Upper lobe of right lung (tissue), 1 donor: ENCODE measurements at places on chromosomes 4 and X.

DNA sequence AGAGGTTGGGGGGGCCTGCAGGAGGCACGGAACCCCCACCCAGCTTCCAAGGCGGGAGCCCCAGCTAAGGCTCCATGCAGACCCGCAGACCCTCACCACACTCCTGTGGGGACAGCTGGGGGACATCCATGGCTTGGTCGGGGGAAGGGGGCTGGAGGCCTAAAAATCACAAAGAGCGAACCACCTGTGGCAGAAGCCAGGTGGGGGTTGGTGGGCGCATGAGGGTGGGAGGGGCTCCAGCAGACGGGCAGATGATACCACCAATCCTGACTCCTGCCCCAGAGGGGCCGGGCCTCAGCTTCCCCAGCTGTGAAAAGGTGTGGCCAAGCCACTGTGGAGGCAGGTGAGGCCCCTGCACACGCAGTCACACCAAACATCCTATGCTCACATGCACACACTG, 111.6 kb downstream of the FAM53A start:
- no peak for DNase-seq

DNA sequence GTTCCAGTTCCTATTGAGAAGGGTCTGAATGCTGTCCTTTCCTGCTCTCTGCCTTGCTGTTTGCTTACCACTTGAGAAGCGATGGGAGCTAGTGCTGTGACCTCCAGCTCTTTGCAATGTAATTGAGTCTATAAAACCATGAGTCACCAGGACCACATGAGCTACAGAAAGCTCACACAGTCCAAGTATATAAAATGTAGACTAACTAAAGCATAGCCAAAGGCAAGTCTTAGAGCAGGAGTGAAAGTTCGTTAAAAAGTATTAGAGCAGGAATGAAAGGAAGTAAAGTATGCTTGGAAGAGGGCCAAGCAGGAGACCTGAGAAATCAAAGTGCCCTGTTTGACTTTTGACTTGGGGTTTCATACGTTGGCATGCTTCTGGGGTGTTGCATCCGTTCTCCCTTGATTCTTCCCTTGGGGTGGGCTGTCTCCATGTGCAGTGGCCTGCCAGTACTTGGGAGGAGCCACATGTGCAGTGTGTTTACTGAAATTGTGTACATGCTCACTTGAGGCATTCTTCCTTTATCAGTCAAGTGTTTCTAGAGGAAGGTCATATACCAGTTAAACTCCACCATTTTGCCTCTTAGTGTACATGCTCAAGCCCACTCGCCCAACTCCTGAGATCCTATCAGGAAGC, 71.3 kb upstream of the KIT start:
- no peak for DNase-seq

DNA sequence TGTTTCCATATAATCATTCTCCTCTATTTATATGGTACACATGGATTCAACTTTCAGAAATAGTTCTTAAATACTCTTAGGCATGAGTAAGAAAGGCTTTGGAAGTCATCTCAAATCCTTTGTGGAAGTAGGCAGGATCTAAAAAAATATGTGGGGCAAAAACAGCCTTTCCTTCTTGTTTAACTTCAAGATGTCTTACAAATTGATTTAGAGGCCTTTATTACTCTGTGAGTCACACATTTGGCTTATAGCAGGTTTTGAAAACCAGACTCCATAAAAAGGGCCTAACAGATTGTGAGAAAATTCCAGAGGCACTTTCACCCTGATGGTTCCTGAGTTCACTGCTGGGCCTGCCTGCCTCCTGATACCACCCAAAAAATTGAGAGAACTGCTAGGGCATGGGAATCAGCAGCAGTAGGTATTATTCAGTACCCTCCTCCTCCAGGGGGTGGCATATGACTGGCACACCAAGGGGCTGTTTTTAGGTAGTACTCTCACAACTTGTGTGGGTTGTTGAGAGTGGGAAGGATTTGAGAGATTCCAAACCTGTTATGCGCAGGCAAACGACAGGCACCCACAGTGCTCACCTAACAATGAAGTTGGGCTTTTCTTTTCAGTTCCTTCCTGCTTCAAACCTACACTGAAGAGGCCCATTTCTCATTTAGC, 162.7 kb upstream of the MBNL3 start:
- DNase-seq: no peak

GRCh38 chr4:56783986-56784385, 37.5 kb downstream of the SPINK2 start:
- DNase-seq: no peak

- no peak for DNase-seq
These were observed 1862.5 kb upstream of the TENM3 start for GRCh38 chr4:180380733-180381132.

DNA sequence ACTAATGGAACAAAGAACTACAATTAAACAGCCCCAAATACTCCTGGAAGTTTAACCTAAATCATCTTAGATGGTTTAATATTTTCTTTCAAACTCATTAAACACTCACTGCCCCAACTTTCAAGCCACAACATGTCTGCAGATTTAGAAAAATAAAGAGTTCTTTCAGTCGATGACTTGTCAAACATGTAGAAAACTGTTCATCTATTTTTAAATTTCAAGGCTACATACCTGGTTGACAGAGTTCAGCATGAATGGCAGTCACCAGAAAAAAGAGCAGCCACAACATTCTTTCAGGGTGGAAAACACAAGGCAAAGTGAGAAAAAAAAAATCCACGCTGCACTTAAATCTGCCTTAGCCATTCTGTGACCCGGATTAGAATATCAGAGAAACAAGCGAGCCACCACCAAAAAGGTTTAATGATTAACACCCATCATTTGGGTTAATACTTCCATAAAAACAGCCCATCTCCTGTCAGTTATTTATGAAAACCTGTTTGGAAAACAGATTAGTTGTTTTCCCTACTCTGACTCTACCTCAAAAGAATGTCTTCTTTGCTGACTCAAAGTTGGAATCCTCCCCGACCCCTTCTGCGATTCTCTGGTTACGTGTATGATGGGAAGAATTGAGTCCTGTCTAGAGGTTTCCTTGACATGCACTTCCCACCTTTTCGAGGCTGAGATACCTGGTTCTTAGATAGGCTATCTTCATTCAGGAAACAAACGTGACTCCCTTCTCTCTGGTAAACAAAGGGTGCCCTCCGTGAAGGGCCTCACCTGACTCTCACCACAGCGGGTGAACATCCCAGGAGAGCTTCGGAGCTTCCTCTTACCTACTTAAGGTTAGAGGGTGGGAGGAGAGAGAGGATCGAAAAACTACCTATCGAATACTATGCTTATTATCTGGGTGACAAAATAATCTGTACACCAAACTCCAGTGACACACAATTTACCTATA, at the start of gene CLTRN:
Gene CLTRN (minus strand): TSS at position 319 of the 958 bp plus-strand sequence. CDS start 30 bp downstream, at position 289.
- no peak for DNase-seq

DNA sequence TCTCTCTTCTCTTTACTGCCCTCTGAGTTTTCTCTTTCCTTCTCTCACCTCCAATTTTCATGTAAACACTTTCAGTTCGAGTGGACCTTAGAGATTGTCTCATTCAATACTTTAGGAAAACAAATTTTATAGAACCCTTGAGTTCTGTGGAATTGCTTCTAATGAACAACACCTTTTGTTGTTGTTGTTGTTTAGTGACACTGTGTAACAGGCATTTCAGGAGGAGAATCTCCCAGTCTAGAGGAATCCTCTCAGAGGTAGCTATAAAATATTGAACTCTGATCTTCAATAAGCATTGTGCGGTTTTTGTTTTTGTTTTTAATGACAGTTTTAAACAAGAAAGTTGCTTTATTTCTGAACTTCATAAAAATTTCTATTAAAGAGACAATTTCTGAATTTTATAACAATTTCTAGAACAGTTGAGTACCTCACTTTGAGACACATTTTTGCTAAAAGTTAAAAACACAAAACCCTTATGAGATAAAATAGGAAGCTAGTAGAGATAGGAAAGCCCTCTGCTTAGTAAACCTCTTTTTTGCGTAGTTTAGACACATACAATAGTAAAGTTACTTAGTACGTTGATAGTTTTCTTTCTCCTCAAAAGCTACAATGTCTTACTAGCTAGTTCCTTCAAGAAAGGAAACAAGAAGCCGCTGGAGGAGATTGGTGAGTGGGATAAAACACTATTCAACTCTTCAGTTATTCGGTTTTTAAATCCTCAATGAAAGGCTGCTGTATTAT, 38.8 kb downstream of the CLCN3 start:
- no peak for DNase-seq

DNA sequence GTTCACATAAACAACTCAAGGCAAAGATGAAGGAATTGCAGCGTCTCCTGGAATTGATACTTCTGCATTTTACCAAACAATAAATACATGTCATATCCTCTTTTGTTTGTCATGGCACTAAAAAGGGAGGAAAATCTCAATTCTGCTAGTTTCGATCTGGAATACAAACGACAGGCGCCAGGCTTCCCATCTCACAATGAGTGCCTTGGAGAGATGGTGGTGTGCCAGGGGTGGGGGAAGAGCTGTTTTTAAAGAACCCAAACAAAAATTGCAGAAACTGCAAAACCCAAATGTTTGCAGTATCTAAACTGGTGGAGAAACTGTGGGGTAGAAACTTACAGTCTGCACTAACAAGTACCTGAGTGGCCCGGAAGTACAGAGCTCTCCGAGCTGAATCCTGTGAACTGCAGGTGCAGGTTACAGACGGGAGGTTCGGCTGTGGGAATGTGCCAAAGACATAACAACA, 53.0 kb upstream of the KLF3 start:
- DNase-seq: no peak

- no peak for DNase-seq
These were observed 27.0 kb downstream of the OTUD4 start for GRCh38 chr4:145153181-145153903.

- DNase-seq: peak; percentile 72
These were observed 236.9 kb downstream of the AR start for GRCh38 chrX:67780694-67781109.

- DNase-seq: no peak
These were observed 9.4 kb downstream of the ATRX start for GRCh38 chrX:77776659-77777058.

- no peak for DNase-seq
These were observed 402.7 kb upstream of the INTU start for GRCh38 chr4:127229855-127230608.

- DNase-seq: no peak
These were observed 108.8 kb upstream of the MYOZ2 start for GRCh38 chr4:119026662-119027444.

GRCh38 chrX:101686574-101686973, 26.9 kb upstream of the ARMCX2 start:
- no peak for DNase-seq

DNA sequence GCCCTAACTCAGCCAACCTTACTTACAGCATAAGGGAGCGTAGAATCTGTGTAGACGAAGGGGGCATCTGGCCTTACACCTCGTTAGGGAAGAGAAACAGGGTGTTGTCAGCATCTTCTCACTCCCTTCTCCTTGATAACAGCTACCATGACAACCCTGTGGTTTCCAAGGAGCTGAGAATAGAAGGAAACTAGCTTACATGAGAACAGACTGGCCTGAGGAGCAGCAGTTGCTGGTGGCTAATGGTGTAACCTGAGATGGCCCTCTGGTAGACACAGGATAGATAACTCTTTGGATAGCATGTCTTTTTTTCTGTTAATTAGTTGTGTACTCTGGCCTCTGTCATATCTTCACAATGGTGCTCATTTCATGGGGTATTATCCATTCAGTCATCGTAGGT, 14.6 kb downstream of the PLP1 start:
- DNase-seq: no peak

DNA sequence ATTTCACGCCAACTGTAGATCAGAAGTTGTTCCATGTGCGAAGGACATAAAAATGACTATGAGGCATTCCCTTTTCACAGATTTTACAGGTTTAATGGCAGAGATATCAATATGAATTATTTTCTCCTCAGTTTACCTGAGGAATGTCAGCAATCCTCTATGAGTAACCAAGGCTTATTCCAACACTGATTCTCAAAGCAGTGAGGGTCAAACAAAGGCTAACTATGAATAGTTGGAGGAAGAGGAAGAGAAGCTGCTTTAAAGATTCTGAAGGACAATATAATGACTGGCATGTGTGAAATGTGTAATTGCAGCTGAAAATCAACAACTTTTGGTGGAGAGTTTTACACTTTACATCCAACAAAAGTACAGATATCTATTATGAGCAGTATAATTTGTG, 29.1 kb downstream of the NAF1 start:
- no peak for DNase-seq

DNA sequence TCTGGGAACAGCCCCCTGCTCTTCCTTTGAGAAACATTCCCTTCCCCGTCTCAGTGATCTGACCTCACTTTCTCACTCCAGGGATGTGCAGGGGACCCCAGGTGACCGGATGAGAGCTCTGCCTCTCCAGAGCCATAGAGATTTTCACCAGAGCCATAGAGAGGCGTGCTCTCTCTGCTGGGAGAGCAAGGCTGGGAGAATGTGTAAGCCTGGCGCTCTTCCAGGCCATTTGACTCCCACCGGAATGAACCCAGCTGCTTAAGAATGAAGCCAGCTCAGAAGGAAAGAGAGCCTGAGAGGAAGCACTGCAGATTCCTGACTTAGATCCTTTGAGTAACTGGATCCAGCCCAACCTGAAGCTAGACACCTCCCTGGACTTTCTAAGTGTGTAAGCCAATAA, 106.4 kb downstream of the DHX15 start:
- DNase-seq: no peak

GRCh38 chr4:8862800-8863685, 8.6 kb downstream of the HMX1 start:
- DNase-seq: no peak

- no peak for DNase-seq
These were observed 44.6 kb upstream of the TRPC5OS start for GRCh38 chrX:111831343-111831742.

DNA sequence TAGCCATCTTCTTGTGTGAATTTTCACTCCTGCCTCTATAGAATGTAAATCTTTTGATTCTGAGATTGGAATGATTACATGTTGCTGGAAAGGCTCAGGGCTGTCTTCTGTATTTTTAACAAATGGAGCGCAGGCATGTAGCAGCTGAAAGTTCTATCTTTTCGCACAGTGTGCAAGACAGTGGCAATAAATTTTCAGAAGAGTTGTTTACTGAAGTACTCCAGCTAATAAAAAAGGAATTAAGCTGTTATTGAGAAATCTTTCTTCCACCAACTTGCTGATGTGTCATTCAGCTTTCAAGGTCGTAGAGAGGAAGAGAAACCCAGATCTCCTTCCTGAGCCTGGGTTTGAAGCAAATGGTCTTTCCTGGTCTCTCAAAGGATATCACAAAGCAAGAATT, 122.0 kb upstream of the PUDP start:
- DNase-seq: no peak

- no peak for DNase-seq
These were observed 178.7 kb downstream of the CHIC2 start for GRCh38 chr4:53885668-53886067.

DNA sequence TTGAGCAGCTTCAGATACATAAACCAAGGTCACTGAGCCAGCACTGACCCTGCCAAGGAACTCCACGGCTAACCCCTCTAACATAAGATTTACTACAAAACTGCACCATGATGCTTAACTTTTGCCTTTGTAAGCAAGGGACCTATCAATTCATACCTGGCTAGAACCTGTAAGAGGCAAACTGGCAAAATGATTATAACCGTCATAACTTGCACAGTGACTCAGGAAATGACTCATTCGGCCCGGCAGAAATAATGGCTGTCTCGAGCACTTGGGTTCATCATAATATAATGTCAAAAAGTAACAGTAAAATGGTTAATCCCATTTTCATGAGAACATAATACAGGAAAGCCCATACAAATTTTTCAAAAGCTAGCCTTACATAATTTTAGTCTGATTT, 17.2 kb downstream of the RASGEF1B start:
- DNase-seq: no peak

GRCh38 chrX:54184474-54184873, 1.4 kb upstream of the FAM120C start:
- no peak for DNase-seq
